A549 (cell line): ENCODE measurements at places on chromosomes 6 and 20.

DNA sequence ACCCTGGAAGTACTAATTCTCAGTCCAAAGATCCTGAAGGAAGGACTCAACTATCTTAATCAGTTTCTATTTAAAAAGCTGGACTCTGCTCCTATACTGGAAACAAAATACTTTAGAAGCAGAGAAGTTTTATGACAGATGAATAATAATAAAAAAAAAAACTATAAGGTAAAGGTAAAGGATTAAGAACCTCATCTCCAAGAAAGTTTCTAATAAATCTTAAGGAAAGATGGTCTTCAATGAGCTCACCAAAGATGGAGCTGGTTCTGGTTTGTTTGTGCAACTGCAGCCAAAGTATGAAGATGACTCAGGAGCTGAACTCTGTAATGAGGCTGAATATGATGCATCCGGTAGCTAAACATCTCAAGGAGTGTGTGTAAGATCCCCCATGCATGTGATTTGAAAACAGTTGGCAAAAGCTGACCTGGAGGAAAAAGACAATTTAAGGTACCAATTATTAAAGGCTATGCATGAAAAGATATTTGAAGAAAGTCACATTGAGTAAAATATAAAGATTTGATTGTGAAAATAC lies 25.2 kb downstream of the MED23 start:
- DNase-seq = peak; percentile 33

GRCh38 chr6:25157183-25157582 lies 122.0 kb upstream of the CARMIL1 start:
- DNase-seq = no peak

GRCh38 chr6:170080169-170080827 lies 210.6 kb downstream of the DLL1 start:
- DNase-seq = no peak

- DNase-seq = peak; percentile 41
Observed at GRCh38 chr6:44010411-44011349, 116.6 kb downstream of the MRPL14 start.

- DNase-seq = no peak
Observed at GRCh38 chr6:137775720-137776119, 91.3 kb upstream of the TNFAIP3 start.

DNA sequence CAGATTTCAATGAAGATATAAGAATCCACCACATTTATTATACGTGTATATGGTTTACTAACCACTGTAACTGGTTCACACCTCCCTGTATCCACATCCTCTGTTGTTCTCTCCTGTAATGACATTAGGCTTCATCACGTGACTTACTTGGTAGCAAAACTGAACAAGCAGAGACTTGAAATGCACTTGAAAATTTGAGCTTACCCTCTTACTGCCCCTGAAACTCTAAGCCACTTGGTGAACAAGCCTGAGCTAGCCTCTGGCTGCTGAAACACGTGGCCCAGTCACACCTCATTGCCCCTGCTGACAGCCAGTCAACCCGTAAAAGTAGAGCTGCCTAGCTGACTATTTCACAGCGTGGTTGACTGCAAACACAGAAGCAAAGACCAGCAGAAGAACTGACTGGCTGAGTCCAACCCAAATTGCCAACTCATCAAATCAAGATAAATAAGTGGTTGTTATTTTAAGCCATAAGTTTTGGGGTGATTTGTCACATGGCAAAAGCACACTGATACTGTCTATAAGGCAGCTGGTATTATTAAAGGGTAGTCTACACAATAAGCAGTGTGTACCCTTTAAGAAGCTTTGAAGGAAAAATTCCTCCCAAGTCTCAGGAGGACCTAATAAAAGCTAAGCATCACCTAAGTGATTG lies 109.0 kb downstream of the RALGAPA2 start:
- no peak for DNase-seq

GRCh38 chr6:156131221-156131903 lies 645.8 kb upstream of the ARID1B start:
- DNase-seq = no peak

GRCh38 chr20:17014756-17015366 lies 212.0 kb upstream of the PCSK2 start:
- DNase-seq = no peak

- no peak for DNase-seq
Observed at GRCh38 chr6:32084780-32085179, 24.4 kb downstream of the TNXB start.

DNA sequence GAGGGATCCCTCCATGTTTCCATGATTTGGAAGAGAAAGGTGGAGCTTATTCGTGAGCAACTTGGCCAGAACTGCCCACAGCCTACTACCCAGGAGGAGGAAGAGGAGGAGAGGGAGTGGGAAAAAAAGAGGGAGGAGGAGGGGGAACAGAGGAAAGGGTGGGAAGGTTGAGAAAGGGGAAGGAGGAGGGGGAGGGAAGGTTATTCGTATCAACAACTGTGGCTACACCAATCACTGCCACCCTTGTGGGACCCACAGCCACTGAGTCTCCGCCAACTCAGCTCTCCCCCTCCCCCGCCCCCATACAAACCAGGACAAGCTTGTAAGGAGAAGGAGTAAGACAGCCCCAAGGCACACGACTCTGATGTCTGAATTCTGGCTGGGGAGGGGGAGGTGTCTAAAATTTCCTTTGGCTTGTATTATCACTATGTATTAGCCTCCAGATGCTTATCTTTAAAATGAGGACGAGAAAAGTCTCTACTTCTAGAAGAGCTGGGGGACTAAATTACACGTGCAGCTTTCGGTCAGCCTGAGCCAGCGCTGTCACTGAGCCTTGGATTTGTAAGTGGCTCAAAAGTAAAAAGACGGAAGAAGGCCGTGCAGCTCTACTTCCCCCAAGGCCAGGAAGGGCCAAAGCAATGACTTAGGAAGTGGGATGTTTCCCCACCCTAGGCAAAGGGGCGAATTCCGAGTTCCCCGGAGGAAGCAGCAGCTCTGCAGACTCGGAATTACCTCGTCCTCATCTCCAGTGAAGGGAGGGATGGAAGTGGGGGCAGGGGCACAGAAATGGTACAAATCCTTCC lies 1.0 kb downstream of the FKBP1A start:
- no peak for DNase-seq

GRCh38 chr20:3651204-3651962 lies 11.8 kb downstream of the GFRA4 start:
- DNase-seq = no peak

DNA sequence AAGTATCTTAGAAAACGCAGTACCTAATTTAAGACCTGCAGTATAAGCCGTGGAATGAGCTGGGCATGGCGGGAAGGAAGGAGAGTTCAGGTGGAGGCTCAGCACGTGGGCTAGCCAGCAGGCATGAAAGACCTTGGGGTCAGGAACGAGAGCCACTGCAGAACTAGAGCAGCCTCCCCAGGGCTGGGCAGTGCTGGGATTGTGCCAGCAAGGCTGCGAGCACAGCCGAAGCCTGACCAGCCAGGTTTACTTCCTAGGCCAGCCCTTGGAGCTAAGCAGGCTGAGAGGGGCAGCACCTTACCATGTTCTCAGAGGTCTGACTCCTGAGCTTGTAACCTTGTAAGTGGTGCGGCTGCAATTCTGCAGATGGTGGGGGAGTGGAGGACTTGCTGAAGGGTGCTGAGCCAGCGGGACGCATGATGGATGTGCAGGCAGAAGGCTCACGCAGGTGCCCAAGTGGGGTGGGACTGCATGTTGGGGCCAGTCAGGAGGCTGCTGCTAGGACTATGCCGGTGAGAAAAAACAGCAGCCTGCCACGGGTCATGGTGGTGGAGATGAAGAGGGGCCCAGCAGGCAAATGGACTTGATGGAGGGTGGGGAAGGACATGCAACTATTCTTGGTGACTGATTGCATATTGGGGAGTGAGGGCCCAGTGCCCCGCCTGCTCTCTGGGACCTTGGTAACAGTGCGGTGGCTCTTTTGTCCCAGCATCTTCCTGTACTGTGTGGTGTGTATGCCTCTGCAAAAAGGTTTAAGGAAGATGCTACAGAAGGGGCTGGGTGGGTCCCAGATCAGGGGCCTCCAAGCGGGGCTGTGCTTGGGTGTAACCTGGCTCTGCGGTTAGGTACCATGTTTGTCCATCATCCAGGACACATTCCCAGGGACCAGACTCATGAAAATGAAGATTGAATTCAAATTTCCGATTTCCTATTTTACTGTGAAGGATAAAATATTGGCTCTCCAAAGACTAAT lies 37.6 kb upstream of the IRF4 start:
- no peak for DNase-seq

DNA sequence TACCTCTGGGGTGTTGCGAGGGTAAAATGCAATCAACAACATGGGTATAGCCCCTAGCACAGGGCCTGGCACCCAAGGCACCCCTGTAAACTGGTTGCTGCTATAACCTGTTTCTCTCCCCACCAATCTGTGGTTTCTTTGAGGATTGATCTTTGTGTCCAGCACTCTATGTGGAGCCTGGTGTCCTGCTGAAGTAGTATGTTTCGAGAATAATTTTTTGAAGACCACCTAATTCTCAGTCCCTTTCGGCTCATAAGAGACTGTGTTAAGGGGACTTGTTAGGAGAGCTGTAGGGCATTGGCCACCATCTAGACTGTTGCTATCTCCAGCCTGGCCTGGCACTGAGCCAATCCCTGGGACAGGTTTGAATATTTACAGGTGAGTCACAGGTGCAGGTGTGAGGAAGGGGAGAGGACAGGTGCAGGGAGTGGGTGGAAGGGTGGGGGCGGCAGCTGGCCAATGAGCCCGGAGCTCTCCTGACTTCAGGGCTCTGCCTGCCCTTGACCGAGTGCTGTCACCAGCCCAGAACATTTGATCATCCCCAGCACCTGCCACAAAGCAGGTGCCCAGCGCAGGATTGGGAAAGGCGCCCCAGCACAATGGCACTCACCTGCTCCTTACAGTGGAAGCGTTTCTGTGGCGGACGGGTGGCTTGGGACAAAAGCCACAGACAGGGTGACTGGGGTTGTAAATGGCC lies 8.1 kb upstream of the C20orf144 start:
- no peak for DNase-seq

- DNase-seq = no peak
Observed at GRCh38 chr6:166587631-166588413, 1.3 kb upstream of the RAMACL start.

DNA sequence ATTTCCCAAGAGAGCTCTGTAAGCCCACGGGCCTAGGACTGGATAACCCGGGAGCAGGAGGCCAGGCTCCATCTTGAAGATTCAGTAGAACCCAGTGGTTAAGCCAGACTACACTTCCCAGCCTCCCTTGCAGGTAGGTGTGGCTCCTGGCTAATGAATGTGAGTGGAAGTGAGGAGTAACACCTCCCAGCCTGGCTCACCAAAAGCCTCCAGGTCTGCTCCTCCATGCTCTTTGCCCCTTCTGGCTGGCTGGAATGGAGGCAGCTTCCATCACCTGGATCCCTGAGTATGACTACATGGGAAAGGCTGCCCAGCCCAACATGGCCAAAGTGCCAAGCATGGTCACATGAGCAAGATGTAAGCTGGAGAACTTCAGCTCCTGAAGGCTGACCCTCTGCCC lies 9.7 kb downstream of the LRRN4 start:
- no peak for DNase-seq

DNA sequence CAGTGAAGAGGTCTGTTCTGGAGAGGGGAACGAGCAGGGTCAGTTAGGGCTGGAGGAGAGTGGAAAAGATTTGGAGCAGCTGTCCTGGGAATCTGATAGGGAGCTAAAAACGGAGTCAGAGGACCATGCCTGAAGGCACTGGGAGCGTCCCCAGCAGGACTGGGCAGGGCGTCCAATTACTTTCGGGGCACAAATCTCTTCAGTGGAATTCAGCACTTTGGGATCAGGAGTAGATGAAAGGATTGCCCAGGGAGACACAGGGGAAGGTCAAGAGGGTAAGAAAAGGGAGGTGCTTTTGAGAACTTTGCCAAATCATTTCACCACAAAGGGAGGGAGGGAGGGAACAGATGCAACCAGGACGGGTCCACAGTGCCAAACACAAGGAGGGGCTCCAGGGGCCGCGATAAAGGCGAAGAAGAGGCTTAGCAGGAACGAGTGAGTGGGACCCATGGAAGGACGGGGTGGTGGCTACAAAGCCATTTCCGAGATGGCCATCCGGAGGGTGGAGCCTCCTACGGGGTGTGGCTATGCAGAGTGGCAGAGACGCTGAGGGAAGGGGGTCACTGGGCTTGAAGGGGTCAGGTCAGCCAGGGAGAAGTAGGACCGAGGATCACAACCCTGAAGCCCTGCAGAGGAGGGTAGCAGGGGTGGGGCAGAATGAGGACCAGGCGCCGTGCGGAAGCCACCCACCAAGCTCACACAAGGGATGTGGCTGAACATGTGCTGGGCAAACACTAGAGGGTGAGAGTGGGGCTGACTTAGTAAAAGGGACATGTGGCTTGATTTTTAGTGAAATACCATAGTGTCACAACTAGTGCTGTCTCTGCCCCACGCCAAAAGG lies 180.0 kb upstream of the RREB1 start:
- no peak for DNase-seq

GRCh38 chr6:136125585-136125984 lies 124.5 kb downstream of the MTFR2 start:
- DNase-seq = no peak

DNA sequence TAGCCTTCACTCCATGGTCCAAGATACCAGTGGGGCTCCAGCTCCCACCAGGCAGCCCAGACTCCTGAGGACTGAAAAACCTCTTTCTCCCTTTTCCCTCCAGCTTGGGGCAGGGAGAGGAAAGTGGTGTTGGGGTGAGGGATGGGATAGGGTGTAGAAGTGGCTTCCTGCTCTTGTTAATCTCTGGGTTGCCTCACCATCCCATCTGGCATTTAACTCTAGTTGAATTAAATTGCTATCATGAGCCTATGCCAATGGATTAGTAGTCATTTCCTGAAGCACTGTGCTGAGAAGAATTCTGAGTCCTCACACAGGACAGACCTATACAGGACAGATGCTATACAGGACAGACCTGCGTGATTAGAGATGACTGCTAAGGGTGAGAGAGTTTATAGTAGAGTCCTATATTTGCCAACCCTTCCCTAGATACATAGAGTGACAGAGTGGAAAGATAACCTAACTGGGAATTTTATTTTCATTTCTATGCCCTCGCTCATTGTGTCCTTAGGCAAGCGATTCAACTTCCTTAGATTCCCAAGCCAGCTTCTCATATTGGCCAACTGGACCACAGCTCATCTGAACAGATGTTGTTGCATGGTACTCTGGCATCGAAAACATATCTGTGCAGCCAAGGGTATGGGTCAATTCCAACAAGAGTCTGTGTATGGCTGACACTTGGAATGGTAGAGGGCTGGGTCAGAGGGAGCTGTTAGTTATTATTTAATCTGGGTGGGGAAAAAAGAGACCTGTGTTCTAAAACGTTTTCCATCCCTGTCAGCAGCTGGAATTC lies 42.8 kb downstream of the MCHR2 start:
- DNase-seq = no peak

GRCh38 chr6:82589509-82590206 lies 226.0 kb downstream of the TPBG start:
- peak; percentile 26 for DNase-seq

GRCh38 chr20:64055893-64056638 lies 6.6 kb upstream of the SOX18 start:
- peak; percentile 44 for DNase-seq
